ENCODE measurements at places on chromosomes 6 and 20.

DNA sequence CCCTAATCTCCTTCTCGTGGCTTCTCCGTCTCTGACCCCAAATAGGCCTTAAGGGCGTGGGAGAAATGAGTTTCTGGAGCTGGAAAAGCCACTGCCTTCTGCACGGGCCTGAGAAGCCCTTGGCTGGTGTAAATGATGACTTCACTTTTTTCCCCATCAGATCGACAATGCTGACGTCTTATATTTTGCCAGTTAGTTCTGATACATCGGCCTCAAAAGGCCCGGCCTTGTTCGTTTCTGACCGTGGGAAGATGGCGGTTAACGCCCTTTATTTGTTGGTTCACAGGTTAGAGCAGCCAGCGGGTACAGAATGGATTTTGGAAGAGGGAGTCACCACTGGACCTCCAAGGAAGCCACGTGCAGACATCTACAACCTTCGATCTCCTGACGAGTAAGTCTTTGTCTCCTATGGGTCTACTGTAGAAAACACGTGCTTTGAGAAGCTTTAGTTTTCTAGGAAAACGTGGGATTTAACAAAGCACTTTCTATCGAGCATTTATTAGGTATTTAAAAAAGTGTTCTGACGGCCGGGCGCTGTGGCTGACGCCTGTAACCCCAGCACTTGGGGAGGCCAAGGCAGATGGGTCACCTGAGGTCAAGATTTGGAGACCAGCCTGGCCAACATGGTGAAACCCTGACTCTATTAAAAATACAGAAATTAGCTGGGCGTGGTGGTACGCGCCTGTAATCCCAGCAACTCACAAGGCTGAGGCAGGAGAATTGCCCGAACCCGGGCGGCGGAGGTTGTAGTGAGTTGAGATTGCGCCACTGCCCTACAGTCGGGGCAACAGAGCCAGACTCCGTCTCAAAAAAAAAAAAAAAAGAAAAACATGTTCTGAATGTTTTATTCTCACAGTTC, 1.2 kb upstream of the ZNFX1 start:
- DNase-seq, result no peak

GRCh38 chr20:53040693-53041589, 68.8 kb downstream of the TSHZ2 start:
- peak; percentile 83 for DNase-seq

GRCh38 chr6:19896693-19897010, 59.5 kb downstream of the ID4 start:
- no peak for DNase-seq

- DNase-seq, result no peak
Observed at GRCh38 chr6:115191989-115192388, 849.2 kb upstream of the HS3ST5 start.

DNA sequence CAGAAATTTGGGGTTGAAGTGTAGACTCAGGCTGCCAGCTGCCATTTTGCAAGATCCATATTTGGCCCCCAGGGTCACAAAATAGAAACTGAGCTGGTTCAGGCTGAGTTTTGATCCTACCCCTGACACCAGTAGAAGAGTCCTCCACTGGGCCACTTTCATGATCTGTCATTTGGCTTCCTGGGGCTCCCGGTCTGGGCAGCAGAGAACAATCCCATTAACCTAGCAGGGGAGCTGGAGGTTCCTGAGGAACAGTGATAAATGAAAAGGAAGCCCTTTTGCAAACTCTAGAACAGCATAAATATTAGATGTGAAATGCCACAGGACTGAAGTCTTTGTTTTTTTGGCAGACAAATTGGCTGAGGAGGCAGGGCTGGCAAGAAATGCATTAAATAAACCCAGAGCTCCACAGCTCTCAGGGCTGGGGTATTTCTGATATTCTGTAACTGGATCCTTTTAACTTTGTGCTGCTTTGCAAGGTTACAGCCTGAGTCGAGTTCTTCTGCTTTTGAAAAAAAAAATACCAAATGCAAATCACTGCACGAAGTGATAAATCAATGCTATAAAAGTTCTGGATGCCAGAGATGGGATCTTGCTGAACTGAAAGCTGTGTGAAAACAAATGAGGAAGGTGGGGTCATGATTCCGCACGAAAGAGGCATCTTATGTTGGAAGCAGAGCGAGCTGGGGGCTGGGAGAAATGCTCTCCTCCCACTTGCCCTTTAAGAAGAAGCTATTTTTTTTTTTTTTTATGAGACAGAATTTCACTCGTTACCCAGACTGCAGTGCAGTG, 64.4 kb downstream of the SULF2 start:
- no peak for DNase-seq
